ENCODE measurements at places on chromosomes 6 and 20.

GRCh38 chr6:141210901-141211300, 921.8 kb upstream of the GJE1 start:
- DNase-seq = peak; percentile 42

- no peak for DNase-seq
Observed at GRCh38 chr20:57652606-57653545, 32.6 kb upstream of the ZBP1 start.

- no peak for DNase-seq
Observed at GRCh38 chr20:8147476-8147875, 15.4 kb downstream of the PLCB1 start.

- DNase-seq = no peak
Observed at GRCh38 chr6:27002447-27002846, 245.1 kb upstream of the PRSS16 start.

DNA sequence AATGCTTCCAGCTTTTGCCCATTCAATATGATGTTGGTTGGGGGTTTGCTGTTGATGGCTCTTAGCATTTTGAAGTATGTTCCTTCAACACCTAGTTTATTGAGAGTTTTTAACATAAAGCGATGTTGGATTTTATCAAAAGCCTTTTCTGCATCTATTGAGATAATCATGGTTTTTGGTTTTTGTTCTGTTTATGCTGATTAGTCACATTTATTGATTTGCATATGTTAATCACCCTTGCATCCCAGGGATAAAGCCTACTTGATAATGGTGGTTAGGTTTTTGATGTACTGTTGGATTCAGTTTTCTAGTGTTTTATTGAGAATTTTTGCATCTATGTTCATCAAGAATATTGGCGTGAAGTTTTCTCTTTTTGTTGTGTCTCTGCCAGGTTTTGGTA, 40.4 kb upstream of the COL9A1 start:
- DNase-seq = no peak

- DNase-seq = peak; percentile 32
Observed at GRCh38 chr6:118875672-118876071, 18.3 kb upstream of the ASF1A start.

GRCh38 chr6:7587631-7588100, 2.3 kb upstream of the SNRNP48 start:
- no peak for DNase-seq

- DNase-seq = no peak
Observed at GRCh38 chr6:37580176-37580955, 80.7 kb upstream of the CCDC167 start.

GRCh38 chr20:2162823-2163166, 61.2 kb downstream of the STK35 start:
- DNase-seq = no peak

DNA sequence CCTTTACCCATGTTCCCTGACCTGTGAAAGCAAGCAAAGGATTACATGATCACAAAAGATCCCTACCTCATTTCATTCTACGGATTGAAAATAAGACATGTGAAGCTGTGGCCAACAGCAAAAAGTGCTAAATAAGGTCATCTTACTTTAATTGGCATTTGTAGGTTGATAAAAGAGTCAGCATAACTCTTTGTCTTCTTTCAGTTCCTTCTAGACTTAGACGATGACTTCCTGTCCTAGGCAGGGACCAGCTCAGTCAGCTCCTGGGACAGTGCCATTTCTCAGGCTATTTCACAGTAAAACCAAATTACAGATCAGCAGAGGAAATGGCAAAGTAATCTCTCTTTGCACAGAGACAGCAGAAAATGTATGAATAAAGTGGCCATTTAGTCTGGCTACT, 480.7 kb downstream of the RFPL4B start:
- DNase-seq = no peak

DNA sequence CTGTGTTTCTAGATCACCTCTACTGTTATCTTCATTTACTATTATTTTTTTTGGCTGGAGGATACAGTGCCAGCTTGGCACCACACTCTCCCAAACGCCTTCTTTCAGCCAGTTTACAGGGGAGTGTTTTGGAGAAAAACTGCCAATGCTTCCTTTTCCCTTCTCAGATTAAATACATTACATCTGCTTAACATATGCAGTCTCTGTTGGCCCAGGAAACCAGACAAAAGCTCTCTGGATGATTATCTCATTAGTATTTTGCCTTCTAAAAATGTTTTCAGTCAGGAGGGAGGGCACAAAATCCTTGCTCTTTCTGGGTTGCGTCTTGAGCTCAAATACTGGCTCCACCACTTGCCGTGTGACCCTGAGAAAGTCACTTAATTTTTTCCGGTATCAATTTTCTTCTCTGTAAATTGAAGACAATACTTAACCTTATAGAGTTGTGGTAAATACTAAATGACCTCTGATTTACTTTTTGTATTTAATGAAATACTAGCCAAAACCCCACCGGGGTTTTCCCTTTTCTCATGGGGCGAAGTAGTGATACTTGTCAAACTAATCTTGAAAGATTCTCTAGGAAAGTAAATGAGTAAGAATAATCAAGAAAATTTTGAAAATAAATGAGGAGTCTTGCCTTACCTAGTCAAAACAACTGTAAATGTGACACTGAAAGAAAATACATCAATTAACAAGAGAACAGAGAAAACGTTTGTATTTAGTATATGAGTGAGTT, 146.2 kb downstream of the MMS22L start:
- no peak for DNase-seq

DNA sequence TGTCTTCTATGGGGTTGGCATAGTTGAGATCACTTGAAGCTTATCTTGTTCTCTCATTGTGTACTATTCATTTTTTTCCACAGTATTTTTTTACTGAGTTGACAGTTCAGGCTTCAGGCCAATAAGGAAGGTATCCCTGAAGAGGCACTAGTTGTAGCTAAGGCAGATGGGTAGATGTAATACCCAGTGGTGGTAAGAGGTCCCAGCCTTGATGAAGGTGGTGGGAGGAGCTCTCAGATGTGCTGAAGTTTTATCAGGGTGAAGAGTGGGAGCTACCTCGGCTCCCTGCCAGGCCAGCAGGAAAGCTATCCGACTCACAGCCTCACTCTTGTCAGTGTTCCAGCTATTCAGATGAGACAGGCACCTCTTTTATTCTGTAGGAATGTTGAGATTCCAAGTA, 87.7 kb upstream of the UFL1 start:
- DNase-seq = no peak

- no peak for DNase-seq
Observed at GRCh38 chr6:66328200-66328599, 621.2 kb upstream of the EYS start.

- DNase-seq = no peak
Observed at GRCh38 chr20:61752576-61752975, 313.1 kb downstream of the TAF4 start.

DNA sequence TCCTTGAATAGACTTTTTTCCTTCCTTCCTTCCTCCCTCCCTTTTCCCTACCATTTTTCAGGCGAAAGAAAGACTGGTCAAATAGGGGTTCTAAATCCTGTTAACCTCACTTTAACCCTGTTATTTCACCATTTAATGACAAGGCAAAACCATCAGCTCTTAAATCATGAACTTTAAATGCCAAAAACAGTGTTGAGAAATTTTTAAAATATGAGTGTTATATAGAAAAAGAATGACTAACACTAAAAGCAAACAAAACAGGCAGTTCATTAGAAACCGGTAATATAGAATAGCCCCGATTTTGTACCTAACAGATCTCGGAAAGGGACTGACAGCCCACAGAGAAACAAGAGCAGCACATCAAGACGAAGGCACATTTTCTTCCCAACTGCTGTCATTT, 57.4 kb upstream of the CEP85L start:
- no peak for DNase-seq

DNA sequence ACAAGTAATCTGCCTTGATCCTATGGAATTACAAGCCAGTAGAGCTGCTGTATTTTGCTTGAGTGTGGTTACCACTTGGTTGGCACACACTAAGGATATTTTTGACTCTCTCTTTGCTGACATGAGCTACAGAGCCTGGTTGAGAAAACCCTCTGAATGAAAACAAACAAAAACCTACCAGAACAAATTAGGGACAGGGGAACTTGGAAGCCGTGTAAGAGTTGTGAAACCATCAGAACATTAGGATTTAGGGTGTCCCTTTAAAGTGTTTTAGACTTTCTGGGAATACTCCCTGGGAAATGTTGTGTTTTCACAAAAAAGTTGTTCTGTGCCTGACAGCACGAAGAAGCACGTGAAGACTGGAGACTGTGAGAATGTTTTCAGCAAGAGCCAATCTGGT, 20.5 kb upstream of the PDE7B start:
- no peak for DNase-seq

GRCh38 chr6:37860226-37860839, 40.8 kb downstream of the ZFAND3 start:
- DNase-seq = peak; percentile 31

GRCh38 chr20:19320005-19320404, 107.6 kb downstream of the SLC24A3 start:
- DNase-seq = no peak

- DNase-seq = peak; percentile 25
Observed at GRCh38 chr6:37819802-37820717, 533 bp downstream of the ZFAND3 start.

DNA sequence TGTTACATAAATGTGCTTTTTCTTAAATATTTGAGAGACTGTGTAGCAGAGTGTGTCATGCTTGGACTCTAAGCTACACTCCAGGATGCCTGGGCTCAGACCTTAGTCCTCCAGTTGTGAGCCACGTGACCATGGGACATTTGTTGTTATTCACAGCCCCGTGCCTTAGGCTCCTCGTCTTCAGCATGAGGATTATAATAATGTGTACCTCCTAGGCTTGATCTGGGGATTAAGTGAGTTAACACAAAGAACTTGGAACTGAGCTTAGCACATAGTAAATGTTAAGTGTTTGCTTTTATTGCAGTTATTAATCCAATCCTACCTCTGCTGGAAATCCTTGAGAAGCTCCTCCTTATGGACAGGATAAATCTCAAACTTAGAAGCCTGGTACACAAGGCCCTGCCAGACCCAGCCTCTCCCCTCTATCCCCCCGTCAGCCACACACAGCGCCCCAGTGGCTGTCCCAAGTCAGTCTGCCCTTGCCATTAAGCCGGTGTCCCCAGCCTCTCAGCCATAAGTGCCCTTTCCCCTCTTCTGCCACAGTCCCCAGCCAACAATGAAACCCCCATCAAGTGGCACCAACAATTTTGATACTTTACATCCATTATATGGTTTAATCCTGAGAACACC, 177.5 kb downstream of the TMEM242 start:
- DNase-seq = no peak

DNA sequence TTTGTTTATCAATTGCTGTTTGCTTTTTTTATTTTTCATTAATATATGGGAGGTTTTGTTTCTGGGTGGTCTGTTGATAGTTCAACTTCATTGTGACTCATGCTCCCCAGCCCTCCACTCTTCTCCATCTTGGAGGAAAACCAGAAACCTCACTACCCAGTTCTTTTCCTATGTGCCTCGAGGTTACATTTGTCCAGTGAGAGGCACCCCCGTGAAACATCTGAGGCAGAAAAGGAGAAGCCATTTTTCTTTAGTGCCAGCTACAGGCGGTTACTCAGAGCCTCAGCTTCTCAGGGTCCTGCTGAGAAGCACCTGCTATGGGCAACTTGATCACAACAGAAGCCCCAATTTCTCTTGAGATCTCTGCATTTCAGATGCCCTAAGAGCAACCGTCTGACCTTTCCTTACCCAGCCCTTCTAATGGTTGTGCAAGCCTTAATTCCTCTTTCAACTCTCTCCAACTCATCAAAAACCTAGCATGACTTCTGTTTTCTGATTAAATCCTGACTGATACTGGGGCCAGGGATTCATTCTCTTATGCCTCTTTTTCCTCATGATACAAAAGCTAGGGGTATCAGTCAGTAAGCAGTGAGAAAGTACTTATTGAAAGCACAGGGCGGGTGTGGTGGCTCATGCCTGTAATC, 144.6 kb downstream of the ELOVL4 start:
- DNase-seq = no peak

- no peak for DNase-seq
Observed at GRCh38 chr20:51831866-51832265, 29.5 kb upstream of the SALL4 start.

DNA sequence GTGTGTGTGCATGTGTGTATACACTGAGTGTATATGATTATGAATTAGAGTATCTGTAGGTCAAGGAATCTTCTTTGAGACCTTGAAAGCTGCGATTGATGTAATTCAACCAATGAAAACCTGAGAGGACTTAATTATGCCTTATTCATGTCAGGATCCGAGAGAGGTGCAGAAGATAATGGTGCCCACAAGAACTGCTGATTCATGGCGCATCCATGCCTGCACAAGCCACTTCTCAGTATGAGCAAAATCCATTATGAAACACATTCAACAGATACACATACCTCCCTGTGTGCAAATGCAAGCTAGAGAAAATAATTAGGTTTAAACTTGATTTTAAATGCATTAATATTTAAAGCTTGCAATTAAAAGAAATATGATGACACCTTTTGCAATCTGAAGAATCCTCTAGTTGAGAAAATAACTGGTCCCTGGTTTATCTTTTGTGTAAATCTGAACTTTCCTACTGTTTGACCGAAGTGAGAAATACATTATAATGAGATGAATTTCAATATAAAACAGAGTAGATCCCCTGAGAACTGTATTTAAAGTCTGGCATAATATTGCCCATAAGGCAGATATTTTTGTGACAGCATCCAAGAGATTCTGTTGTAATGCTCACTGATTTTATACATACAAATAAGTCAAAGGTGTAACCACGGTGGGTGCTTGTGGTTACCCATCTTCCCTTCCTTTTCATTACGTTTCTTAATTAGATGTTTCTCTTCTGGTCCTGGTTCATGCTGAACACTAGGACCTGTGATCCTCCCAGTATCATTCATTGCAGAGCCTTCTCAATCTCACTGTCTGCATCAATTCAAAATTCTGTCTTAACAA, 45.6 kb downstream of the LY86 start:
- DNase-seq = no peak

GRCh38 chr6:159874435-159874834, 16.4 kb upstream of the MAS1 start:
- DNase-seq = no peak

GRCh38 chr20:4979841-4980410, 21.4 kb downstream of the SLC23A2 start:
- DNase-seq = no peak

DNA sequence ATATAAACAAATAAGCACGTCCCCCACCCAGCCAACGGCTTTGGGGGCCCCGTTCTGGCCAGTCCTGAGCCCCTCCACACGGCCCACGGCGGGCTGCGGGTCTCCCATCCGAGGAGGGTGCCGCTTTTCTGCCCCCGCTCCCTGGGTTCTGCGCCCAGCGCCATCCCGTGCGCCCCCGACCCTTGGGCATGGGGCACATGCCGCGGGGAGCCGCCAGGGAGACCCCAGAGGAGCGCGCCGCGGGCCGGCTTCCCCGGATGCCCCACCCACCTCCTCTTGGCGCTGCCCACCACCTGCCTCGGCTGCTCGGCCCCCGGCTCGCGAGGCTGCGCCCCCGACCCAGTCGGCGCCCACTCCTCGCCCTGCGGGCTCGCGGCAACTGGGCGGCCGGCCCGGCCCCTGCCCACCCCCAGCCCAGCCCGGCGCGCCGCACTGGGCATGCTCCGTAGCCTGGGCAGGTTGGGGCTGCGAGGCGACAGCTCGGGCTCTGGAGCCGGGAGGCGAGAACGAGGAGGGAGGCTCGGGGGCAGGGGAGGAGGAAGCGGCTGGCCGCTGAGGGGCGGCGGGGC, 570 bp upstream of the PLCB4 start:
- DNase-seq = peak; percentile 81

- peak; percentile 50 for DNase-seq
Observed at GRCh38 chr20:11726026-11726425, 191.7 kb upstream of the BTBD3 start.

GRCh38 chr6:160178271-160178670, 56.7 kb downstream of the SLC22A1 start:
- DNase-seq = no peak

Data from NCI-H2081 (cell line).